Liver (tissue), 10 donors: ENCODE measurements at places on chromosomes 3 and 15. TPM values are rescaled to one million over a fixed set of nuclear protein-coding genes. Genes with fewer than 3 reads are reported as not detected.

- no peak for DNase-seq
These were observed 49.0 kb downstream of the CLDN11 start for GRCh38 chr3:170467571-170468147.

DNA sequence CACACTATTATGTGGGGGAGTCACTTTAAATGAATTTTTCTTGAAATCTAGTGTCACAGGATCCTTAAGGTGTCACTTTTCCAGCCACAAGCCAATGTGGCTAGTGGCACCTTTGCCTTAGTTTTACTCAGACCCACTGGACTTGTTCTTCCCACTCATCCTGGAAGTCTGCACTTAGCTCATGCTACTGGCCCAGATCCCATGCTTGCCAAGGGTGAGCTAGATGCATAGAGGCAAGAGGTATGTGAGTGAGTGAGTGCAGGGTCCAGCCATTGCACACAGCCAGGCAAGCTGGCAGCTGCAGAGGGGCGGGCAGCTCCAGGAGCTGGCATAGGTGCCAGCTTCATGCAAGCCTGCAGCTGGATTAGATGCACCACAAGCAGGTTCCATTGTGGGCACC lies 81.0 kb downstream of the CGGBP1 start:
- DNase-seq = no peak

- no peak for DNase-seq
These were observed 84.9 kb downstream of the LRIG1 start for GRCh38 chr3:66415867-66416428.

DNA sequence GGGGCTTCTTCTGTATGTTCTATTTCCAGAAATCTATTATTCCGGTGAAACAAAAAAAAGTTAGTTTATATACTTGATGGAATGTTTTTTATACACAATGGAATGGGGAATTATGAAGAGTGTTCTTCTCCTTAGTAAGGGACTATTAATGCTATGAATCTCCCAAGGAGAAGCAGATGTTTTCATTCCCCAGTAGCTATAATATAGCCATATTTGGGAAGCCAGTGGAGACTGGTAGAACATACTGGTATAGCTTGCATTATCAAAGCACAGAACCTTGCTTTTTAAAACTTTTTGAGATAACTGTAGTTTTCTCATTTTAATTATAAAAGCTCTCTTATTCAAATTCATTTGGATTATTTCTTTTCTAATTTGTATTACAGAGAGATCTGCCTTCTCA lies 38.3 kb downstream of the ADGRG7 start:
- DNase-seq = no peak

DNA sequence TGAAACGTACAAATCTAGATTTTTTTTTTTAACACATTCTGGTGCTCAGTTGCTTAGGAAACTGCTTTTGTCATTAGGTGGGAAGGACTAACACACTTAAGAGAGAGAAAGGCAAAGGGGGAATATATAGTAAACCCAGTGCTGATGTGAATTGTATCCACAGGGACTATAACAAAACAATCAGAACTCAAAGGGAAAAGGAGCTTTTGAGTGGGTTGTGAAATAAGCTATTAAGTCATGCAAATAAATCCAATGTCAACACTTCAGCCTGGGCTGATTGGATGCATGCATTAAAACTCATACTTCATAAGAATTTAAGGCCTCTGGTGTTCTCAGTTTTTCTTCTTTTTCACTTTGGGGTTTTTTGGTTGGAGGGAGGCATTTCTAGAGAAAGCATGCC lies 628.9 kb downstream of the FHIT start:
- DNase-seq = no peak

GRCh38 chr3:60140160-60140559 lies 1090.3 kb upstream of the CFAP20DC start:
- no peak for DNase-seq

GRCh38 chr3:173397161-173398110 lies at the start of gene NLGN1:
TSS of gene NLGN1 (plus strand) at chr3:173397744.
- DNase-seq = no peak

GRCh38 chr3:42394579-42395288 lies 15.7 kb downstream of the LYZL4 start:
- DNase-seq = no peak

- DNase-seq = no peak
These were observed 384.7 kb downstream of the NTRK3 start for GRCh38 chr15:87871731-87872320.

DNA sequence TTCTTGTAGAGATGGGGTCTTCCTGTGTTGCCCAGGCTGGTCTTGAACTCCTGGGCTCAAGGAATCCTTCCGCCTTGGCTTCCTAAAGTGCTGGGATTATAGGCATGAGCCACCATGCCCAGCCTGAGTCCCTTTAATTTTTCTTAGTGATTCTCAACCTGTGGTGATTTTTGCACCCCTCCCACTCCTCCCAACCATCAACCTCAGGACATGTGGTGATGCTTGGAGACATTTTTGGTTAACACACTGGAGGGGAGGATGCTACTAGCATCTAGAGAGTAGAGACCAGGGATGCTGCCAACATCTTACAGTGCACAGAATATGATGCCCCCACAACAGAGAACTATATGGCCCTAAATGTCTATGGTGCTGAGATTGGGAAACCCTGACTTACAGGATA lies 83.0 kb upstream of the LMOD3 start:
- DNase-seq = no peak

GRCh38 chr15:86355801-86356200 lies 276.1 kb downstream of the AGBL1 start:
- DNase-seq = no peak

DNA sequence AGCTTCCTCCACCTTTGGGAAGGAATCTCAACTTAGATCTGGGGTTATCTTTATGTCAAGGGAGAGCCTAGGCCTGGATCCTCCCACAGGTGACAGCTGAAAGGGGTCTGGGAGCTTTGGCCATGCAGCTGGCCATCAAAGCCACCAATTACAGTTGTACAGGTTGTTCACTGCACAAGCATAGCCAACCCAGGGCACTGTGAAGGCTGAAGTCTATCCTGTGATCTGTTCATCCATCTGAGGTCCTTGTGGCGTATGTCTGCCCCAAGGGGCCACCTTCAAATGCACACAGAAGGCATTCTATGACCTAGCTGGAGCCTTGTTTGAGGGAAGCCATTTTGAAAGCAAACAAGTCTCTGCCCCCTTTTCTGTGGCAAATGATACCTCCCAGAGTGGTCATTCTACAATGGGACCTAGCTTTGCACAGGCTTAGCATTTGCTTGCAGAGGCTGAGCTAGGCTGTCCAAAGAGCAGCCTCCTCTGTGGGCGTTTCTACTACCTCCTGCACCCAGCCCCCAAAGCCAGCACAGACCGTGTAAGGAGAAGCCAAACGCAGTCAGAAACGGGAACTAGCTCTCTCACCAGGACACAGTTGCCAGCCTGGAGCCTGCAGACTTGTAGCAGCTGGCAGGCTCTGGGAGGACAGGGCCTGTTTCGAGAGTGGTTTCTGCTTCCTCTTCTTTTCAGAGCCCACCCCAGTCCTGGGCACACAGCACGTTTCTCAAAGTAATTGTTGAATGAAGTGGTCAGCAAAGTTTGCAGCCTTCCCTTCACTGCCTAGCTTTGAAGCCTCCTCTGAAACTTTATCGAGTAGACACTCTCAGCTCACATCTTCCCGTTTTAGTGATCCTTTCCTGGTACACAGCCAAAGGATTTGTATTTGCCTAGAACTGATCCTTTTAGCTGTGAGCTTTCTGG lies 157.3 kb upstream of the SMAD3 start:
- DNase-seq = no peak

DNA sequence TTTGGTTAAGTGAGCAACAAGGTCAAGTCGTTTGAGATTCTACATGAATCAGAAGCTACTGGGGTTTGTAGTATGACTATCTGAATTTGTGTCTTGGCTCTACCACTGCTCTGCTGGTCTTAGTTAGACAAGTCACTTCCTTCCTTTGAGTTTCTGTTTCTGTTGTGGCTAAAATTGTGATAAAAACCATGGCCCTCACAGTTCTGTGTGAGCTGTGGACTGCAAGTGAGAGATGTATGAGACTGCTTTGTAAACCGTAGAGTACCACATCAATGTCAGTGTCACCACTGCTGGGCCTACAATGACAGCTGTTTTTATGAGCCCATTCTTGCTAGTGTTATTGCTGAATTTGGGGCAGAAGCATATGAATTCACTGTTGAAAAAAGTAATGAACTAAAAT lies 32.7 kb downstream of the RARB start:
- DNase-seq = no peak

GRCh38 chr15:95284492-95284891 lies 1046.0 kb upstream of the NR2F2 start:
- no peak for DNase-seq

GRCh38 chr3:75768303-75769017 lies 16.9 kb downstream of the ZNF717 start:
- DNase-seq = no peak

- DNase-seq = peak; percentile 83
These were observed 2.0 kb upstream of the SOX2 start for GRCh38 chr3:181709537-181710279.

DNA sequence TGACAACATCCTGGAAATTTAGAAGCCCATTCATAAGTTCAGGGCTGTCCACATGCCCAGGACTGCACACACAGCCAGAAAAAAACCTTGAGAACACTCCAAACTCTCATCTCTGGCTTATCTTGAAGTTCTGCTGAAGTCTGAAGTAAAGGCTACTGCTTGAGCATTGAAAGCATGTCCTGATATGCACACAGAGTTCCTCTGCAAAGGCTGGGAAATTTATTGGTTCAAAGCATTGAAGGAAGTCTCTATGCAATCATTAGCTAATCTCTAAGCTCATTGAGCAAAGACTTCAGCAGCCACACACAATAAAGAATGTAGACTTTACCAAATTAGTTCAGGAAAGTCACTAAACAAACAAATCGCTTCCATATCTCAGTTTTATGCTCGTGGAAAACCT lies 162.0 kb upstream of the STT3B start:
- DNase-seq = no peak

DNA sequence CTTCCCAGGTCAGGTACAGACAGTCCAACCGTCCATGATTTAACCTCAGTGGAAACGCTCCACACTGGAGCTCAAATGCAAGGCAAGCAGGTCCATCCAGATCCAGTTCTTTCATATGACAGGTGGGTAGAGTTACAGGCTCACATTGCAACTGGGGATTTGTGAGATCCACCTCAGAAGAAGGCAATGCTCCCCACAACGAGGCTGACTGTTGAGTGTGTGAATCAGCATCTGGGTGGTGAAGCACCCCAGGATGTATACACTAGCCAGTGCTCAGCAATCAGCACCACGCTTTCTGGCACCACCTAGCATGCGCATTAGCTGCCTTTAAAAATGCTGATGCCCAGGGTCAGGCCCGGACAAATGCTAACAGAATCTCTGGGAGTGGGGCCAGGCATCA lies 343.5 kb upstream of the ICE2 start:
- DNase-seq = no peak

DNA sequence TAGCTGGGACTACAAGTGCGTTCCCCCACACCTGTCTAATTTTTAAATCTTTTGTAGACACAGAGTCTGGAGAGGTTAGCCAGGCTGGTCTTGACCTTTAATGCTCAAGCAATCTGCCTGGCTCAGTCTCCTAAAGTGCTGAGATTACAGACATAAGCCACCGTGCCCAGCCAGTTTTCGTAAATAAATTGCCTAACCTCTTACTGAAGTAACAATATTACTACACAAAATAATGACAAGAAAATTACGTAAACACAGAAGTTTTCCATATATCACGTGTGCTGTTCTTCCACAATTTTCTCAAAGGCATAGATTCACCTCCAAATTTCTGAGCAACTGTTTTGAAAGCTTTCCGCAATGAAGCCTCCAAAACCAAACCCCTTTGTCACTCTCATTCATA lies 58.1 kb upstream of the PROK2 start:
- DNase-seq = no peak

DNA sequence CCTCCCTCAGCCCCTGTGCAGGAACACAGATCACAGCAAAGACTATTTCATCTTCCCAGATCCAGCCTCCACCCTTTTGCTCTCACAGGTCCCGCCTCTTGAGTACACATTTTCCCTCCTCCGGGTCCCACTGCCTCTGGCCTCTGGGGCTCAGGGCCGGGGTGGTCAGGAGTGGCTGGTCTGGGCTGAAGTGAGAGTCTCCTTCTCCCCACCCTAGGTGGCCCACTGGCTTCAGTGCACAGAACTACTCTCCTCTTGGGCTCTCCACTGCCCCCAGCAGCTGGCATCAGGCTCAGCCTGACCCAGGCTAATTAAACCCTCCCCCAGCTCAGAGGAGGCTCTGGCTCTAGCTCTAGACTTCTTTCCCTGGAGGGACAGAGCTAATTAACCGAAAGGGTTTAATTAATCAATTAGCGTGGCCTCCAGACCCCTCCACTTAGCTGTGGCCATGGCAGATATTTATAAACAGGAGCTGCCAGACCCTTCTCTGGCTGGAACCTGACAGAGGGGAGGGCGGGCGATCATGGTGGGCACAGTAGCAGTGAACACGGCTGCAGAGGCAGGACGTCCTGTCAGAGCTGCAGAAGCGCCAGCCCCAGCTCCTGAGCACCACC lies 15.1 kb downstream of the DUSP7 start:
- no peak for DNase-seq

DNA sequence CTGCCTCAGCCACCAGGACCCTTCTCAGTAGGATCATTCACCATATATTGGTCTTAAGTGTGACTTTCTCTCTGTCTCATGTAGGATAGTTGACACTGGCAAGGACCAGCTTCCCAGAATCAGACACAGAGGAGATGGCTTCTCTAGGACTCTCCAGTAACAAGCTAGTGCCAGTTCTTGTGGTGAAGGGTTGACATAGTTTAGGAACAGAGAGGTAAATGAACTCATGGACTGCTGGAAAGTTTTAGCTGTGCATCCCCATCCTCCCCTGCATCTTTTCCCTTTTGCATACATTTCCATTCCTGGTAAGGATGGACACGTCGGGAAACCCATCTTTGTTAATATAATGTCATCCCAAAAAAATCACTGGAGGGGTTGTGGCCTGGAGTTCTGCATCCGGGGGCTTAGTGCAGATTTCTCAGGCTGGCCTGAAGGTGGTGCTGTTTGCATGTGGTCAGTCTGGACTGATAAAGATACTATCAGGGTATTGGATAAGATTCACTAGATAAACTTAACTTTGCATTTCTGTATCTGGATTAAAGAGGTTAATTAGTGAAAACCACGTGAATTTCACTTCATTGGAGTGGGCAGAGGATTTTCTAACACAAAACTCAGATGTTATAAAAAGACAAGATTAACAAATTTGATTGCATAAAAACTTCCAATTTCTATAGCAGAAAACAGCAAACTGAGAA lies 110.8 kb downstream of the TBC1D2B start:
- DNase-seq = no peak

GRCh38 chr3:125374501-125374995 lies 577 bp downstream of the ZNF148 start:
- no peak for DNase-seq

- DNase-seq = no peak
These were observed 105.2 kb downstream of the FMN1 start for GRCh38 chr15:33089165-33089877.

ATP13A4 gene
- 2.7 TPM for total RNA-seq

OSBPL10 gene
- total RNA-seq = 0.75 TPM

GPR160 gene
- total RNA-seq = 1.8 TPM

TMCO5A gene
- total RNA-seq = not detected

PPARG gene
- total RNA-seq = 15.7 TPM

LINS1 gene
- total RNA-seq = 9.1 TPM

INSYN1 gene
- 0.37 TPM for total RNA-seq

MAGEL2 gene
- 0.09 TPM for total RNA-seq

CPN2 gene
- total RNA-seq = 20.4 TPM

HAUS2 gene
- total RNA-seq = 6.9 TPM

CHRNB4 gene
- not detected for total RNA-seq

PCYT1A gene
- 56.8 TPM for total RNA-seq
